Mesothelial cell of epicardium (in vitro differentiated cells): ENCODE measurements at places on chromosomes 7 and 10.

GRCh38 chr7:106840342-106840741 is 24.7 kb upstream of the PIK3CG start:
- DNase-seq = no peak

DNA sequence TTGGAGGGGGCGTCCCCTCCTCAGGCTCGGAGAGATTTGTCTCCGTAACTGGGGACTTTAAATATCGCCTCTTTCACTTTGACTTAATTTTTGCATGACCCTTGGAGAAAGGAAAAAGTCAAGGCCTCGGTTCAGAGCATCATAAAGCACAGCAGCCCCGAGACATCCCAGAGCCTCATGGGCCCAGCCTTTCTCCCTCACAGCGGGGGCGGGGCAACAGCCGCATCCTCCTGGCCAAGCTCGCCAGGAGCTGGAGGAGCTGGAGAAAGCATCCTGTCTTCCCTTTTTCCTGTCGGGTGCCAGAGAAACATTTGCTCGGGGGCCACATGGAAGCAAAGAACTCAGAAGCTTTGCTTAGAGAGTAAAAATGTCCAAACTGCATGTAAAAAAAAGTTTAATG is 43.6 kb upstream of the DPYSL4 start:
- no peak for DNase-seq

DNA sequence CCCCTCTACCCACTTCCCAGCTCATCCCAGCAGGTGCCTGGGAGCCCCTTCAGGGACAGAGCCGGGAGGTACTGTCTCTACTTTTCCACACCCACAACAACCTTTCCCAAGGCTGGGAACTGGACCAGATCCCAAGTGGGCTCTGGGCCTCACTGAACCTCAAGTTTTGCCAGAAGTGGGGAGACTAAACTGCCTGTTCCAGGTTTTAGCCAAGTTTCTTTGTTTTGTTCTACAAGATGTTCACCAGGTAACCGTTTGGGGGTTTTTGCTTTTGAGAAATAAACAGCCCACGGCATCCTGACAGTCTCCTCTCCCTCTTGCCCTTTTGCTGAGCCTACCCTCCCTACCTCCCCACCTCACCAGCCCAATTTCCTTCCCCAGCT is 10.6 kb upstream of the EMX2 start:
- no peak for DNase-seq

DNA sequence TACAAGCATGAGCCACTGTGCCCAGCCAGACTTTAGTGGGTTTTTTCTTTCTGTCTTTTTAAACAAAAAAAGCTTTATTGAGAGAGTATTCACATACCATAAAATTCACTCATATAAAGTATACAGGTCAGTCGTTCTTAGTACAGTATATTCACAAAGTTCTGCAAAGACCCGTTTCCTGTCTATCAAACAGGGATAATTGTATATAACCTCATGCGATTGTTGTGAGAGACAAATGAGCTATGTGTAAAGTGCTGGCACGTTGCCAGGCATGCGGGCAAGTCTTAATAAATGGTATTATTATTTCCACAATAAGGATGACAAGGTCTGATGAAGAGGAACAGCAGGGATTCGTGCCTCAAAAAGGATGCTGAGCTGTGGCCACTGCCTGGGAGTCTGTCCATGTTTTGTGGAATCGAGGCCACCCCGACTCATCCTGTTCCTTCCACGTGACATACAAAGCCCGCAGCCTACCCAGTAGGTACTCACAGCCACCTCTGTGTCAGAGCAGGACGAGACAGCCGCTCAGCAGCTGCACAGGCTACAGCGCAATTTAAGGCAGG is 51.6 kb downstream of the SMKR1 start:
- no peak for DNase-seq

- DNase-seq = no peak
Measured at GRCh38 chr10:93584445-93584844, 16.6 kb downstream of the RBP4 start.
